ENCODE measurements at places on chromosomes 11 and 22.
A peak's percentile ranks its signal among the peaks of the same experiment; 100 is the strongest.

DNA sequence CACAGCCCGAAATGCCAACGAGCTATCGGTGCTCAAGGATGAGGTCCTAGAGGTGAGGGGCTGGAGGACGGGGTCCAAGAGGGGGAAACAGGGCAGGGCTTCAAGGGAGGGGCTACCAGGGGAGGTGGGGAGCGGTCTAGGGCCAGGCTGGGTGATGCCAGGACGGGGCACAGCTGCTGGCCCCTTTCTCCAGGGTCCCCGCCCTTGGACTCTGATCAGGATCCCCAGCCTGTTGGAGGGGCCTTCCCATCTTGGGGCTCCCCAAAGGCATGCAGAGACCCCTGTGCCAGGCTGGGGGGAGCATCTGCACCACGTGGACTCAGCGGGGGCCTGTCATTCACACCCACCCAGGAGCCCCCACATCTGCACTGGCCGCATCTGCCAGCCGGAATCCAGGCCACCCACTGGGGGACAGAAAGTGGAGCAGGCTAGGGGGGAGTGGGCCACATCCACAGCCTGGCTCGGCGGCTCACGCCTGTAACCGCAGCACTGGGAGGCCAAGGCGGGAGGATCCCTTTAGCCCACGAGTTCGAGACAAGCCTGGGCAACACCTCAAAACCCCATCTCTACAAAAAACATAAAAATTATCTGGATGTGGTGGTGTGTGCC is 18.9 kb downstream of the EPS8L2 start:
- DNase-seq: no peak

DNA sequence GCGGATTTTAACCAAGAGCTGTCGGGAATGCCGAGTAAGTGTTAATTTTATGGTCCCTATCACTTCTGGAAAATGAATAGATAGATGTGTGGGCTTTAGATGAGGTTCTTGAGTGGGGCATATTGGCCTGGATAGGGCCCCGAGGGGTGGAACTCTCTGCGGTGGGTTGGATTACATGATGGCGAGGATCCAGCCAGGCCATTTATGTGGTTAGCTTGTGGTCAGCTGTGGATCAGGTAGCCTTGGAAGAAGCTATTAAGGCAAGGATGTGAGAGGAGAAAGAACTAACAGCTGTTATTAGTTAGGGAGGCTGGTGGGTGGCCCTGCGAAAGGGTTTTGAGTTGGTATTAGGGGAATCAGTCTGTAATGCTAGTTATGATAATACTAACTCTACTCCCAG is 268.4 kb downstream of the NELL1 start:
- DNase-seq: no peak

DNA sequence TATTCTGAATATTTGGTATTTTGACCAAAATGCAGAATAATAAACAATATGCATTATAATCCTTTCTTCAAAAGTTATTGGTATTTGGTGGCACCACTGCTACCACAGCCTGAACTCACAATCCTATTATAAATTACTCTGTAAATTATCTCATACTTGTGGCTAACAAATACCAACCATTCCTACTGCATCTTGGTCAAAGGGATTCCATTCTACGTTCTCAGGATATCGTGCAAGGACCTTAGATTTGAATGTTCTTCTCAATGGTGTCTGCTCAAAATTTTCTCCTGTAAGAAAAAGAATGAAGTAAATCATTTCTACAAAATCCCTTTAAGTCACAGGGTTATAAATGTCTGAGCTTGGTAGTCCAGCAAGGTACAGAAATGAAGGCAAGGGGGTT is 58.7 kb downstream of the DENND5A start:
- peak; percentile 77 for DNase-seq

GRCh38 chr11:12267921-12268320 is 109.5 kb upstream of the PARVA start:
- DNase-seq: no peak

All from fibroblast of pulmonary artery (primary cell).